ENCODE measurements at places on chromosomes 7 and 10.

DNA sequence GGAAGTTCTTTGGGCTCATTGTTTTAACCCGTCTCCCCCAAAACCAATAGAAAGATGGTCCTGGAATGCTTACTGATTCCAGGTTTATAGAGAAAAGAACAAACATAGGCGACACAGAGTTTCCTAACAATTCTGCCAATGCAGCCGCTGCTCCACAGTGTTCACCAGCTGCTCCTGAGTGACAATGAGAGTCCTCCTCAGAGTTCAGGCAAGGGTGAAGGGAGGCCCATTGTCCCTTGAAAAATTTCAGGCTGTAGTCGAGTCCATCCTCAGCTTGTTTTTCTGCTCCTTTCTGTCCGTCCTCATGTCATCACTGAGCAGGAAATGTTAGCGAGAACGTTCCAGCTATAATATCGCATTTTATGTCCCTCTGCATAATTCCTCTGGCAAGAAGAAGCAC is 537.6 kb downstream of the TCERG1L start:
- no peak for DNase-seq

DNA sequence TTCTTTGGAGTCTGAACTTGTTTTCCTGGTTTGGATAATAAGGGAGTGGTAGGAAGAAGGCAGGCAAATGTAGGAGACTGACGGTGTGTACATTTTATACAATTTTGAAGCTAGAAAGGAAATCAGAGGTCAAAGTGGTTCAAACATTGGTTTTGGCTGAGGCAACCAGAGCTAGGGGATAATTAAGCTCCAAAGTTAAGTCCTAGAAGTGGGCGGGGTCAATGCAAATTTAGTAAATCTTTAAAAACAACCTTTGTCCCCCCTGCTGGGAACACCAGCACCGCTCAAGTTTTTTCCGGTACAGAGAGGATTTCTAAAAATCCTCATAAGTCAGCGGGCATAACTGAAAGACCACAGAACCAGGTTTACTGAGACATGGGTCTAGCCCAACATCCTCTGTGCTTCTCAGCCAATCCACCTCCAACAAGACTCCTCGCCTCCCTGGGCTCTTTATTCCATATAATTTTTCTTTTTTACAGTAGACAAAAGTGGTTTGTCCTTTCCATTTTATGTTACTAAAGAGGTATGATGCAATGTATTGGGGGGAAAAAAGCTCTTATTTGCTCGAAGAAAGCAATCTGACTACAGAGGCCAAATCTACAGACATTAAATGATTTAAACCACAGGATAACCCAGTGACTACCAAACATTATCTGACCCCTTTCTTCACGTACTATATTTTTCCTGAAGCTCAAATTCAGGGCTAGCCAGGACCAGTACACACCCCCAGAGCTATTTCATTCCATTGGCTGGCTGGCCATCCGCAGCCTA is 1.6 kb downstream of the GLUD1 start:
- DNase-seq: no peak

GRCh38 chr10:44253769-44254462 is 131.0 kb downstream of the CXCL12 start:
- DNase-seq: no peak

DNA sequence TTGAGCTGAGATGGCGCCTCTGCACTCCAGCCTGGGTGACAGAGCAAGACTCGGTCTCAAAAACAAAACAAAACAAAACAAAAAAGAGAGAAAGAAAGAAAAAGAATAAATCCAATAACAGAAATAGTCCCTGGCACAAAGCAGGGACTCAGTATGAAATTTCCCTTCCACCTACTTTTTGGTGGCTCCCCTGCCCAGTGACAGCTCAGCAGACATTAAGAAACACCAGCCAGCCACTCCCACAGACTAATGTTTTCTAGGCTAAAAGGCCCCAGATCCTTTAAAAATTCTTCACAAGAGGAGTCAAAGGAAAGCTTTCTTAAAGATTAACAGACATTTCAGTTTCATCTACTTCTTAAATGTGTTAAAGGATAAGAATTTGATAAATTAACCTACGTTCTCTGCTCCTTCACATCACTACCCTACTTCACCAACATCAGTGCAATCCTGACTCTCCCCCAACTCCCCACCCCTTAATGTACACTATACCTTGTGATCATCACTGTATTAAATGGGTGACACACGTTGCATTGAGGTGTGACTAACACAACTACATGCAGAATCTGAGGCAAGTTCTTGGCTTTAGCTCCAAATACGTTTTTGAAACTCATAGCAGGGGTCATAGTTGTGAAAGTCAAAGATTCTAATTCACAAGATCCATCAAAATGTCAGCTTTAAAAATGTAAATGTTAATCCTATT is 114.5 kb upstream of the CAV2 start:
- DNase-seq: no peak

GRCh38 chr10:76302961-76303630 is 871.7 kb downstream of the LRMDA start:
- no peak for DNase-seq
